ENCODE measurements at places on chromosomes 3 and 15.

GRCh38 chr15:86644339-86644738, 564.7 kb downstream of the AGBL1 start:
- DNase-seq: no peak

DNA sequence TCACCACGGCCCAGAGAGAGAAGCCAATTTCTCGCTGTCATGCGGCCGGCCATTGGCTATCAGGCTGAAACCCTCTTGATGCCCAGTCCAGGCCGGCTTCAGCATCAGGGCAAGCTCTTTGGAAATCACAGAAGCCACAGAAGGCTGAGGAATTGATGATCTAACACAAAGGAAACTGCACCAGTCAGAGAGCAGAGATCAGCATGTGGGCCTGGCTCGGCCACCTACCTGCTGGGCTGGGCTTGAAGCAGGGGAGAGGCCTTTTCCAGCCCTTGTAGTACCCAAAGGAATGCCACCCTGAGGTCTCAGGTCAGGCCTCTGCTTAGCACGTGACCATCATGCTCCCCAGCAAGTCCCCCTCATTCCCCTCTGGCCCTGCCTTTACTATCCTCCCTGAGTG, 119.1 kb downstream of the TLE3 start:
- DNase-seq: no peak

- DNase-seq: no peak
Measured at GRCh38 chr3:133761605-133762484, 15.7 kb downstream of the TF start.

- no peak for DNase-seq
Measured at GRCh38 chr15:88805031-88805780, 2.0 kb downstream of the ACAN start.

- DNase-seq: no peak
Measured at GRCh38 chr3:71986606-71987005, 201.7 kb upstream of the PROK2 start.

- DNase-seq: no peak
Measured at GRCh38 chr3:46027736-46028397, 584 bp upstream of the XCR1 start.

All from activated CD8-positive, alpha-beta memory T cell treated with anti-CD3 and anti-CD28 coated beads for 48 hours (primary cell).